ENCODE measurements at places on chromosomes 3 and 15.

DNA sequence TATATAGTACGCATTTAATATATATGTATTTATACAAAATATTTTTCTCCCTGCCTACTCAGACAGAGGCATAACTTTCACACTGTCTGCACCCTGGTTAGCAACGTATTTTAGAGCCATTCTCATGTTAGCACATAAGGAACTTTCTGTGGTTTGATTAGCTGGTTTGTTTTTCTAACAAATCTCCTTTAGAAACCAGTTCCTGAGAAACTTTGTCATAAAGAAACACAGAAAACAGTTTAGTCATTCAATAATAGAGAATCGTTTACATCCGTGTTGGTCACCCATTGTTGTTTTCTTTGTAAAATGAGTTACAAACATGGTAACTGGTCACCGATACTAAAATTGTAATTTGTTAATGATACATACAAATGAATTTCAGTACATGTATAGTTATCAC lies 5.9 kb upstream of the NGRN start:
- DNase-seq: no peak

DNA sequence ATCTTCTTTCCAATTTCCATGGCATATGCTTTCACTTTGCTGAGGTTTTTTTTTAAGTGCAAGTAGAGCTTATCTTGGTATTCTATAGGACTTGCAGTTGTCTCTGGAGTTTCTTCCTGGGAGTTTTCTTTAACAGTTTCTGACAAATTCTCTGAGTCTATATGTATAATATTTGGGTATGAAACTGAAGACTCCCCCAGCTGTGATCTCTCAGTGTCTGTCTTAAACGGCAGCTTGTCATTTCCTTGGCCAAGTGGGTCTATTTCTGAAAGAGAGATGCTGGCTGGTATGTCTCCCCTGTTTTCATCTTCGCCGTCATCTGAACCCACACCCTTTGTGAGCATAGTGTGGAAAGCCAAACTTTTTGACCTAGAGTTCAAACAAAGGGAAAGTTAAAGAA lies 73.3 kb upstream of the PTX3 start:
- no peak for DNase-seq

DNA sequence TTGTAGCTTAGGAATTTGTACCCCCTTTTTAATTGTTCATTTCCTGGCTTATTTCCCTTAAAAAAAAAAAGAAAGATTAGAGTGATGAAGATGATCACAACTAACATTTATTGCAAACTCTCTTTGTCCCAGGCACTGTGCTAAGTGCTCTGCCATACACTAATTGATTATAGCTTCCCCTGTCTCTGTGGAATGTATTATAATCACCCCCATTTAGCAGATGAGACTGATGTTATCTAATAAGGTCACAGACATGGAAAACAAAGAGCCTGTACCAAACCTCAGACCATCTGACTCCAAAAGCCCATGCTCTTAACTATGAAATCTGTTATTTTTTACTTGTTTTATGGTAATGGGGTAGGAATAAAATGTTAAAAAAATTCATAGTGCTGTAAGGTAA lies 53.1 kb downstream of the TRAK1 start:
- DNase-seq: no peak

GRCh38 chr3:9347081-9347480 lies 15.8 kb upstream of the THUMPD3 start:
- DNase-seq: no peak

GRCh38 chr15:51025454-51025846 lies 69.3 kb downstream of the TNFAIP8L3 start:
- DNase-seq: no peak

- no peak for DNase-seq
Measured at GRCh38 chr3:10502185-10502880, 3.1 kb downstream of the ATP2B2 start.

- DNase-seq: peak; percentile 30
Measured at GRCh38 chr3:15768421-15769255, 29.1 kb downstream of the ANKRD28 start.

GRCh38 chr3:2543247-2543646 lies 444.6 kb downstream of the CNTN4 start:
- no peak for DNase-seq

DNA sequence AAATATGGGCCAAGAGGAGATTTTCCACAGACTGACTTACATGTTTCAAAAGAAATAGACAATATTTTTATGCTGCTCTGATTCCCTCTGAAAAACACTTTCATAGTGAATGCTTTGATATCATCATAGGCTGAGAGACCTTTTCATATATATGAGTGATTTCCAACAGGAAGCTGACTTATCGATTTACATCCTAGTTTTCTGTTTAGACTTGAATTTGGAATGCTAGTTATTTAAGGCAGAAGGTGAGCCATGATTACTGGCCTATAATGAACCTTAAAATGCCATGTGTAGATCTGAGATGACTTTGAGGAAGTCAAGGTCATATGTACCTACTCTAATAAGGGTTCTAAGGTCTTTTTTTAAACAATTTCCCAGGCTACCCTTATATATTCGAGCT lies 1126.1 kb downstream of the ROBO1 start:
- DNase-seq: no peak

All from muscle of arm (tissue), 14 donors.